ENCODE measurements at places on chromosomes 3 and 15.

- DNase-seq = no peak
Observed at GRCh38 chr3:25404569-25404968, 23.5 kb upstream of the RARB start.

DNA sequence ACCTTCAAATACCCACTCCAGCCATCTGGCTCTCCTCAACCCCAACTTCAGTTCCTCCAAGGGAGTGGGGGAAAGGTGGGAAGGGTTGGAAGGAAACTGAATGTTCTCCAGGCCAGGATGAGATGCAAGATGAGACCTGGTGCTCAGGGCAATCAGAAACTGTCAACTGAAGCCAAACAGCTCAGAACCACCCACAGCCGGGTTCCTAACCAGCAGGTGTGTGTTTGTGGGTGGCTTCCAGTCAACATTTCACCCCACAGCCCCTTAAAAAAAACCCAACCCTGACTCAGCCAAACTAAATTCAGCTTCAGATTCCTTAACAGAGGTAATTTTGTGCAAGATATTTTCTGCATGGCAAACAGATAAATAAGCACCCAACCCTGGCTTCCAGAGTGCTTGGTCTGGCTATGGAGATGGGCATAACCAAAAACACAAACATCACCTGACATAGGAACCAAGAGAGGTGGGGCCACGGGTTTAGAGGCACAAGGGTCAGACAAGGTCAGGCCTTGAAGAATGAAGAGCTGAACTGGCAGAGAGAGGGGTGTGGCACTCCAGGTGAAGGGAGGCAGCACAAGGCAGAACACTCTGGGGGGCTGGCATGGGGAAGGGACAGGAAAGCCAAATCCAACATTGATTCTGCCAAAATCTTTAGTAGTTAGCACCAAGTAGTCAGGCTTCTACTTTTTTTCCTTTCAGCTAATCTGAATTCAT, 34.7 kb downstream of the ZNF445 start:
- DNase-seq = no peak

GRCh38 chr3:94794563-94794962, 731.7 kb downstream of the NSUN3 start:
- DNase-seq = no peak

DNA sequence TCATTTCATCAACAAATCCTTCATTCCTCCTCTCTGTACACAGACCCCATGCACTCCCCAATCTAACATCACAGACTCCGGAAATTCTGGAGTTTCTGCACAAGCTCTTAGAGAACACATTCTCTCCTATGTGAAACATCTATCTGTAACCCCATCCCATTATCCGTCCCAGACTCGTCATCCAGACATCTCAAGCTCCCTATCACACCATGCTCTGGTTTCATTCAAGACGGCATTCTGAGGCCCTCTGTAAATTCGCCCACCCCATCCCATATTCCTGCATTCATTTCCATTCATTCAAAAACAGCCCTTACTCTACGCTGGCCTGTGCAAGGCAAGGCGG, 575 bp downstream of the LEO1 start:
- DNase-seq = no peak

GRCh38 chr3:36457667-36458066, 77.4 kb downstream of the STAC start:
- DNase-seq = no peak

DNA sequence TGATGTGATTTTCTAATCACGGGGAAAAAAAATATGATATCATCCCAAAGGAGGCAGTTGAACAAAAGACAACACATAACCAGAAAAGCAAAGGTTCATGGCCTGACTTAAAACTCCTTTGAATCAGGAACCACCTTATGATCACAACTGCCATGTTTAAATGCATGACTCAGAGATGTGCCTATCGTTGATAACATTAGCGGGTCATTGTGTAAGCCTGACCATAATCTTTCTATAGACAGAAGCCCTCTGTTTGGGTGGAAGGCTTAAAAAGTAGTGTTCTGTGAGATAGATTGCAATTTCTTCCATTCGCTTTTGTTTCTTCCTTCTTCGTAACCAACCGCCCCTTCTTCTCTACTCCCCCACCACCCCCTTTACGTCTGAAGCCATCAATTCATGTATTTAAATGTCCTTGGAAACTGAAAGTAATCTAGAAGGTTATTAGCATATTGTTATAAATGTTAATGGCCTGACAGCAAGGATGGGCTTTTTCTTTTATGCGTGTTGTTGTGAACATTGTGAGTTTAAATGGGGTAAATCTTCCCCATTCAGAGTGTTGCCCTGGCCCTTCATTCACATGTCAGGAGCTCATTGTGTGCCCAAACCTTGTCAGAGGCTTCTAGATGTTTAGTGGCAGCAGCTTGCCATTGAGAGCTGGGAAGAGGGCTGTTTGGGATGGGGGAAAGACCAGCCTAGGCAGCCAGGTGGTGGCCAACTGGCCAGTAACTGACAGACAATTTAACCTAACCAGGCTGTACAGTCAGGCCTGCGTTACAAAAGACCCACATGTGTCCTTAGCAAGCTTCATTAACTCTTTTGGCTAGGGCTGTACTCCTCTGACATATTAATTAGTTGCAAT, 64.5 kb downstream of the EPHA3 start:
- peak; percentile 24 for DNase-seq

DNA sequence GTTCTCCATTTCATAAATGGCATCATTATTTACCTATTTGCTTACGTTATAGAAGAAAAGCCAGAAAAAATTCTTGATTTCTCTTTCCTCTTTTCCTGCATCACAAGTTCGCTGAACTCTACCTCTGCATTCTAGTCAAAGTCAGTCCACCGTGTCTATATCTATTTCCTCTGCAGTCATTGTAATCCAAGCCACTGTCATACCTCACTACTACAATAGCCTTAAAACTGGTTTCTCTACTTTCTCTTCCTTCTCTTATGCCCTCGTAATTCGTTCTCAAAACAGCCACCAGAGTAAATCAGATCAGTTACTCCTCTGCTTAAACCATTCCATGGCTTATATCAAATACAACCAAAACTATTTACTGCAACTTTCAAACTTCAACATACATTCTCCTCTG, 13.4 kb upstream of the FAM81A start:
- no peak for DNase-seq

GRCh38 chr15:29126821-29127461, 142.7 kb downstream of the NSMCE3 start:
- DNase-seq = no peak

DNA sequence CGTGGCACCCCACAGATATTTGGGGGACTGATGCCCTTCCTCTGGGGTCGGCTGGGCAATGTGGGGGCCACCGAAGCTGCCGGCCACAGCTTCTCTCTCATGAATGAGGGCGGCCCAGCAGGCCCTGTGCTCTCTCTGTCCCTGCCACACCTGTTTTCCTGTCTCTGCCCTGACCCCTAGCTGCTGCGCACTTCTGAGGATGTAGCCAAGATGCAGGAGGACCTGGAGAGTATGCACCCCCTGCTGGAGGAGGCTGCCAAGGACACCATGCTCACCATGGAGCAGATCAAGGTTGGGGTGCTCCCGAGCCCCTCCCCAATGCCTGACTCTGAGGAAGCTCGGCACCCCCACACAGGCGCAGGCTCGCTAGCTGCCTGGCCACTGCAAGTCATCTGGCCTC, 59.7 kb downstream of the SEMA3G start:
- peak; percentile 19 for DNase-seq

DNA sequence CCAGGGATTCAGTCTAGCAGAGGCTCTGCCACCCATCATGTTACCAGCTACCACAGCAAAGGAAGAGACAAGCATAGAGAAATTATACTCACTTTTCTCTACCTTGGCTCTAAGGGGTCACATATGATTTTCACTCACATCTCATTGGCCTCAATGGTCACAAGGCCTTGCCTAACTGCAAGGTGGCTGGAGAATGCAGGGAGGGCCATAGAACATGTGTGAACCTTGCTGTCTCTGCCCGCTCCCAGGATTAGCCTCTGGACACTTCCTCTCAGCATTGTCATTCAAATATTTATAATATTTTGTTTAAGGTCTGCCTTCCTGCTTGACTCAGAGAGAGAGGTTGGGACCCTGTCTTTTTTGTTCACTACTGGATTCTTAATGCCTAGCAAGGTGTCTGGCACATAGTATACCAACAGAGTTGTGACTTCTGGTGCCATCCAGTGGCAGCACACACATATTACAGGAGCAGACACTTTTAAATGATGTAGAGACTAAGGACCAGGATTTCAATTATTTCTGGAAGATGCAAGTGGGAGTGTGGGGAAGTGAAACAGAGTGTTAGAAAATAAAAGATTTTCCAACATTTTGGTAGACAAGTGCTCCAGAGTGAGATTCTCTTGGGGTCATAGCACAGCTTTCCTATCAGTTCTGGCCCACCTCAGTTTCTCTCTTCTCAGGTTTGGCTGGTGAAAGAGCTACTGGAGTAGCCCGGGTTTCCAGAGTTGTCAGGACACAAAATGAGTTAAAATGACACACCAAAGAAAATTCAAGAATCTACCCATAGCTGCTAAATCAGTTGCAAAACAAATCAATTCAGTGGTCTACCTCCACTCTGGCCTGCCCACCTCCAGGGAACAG, 119.0 kb upstream of the RASGRP1 start:
- peak; percentile 58 for DNase-seq

DNA sequence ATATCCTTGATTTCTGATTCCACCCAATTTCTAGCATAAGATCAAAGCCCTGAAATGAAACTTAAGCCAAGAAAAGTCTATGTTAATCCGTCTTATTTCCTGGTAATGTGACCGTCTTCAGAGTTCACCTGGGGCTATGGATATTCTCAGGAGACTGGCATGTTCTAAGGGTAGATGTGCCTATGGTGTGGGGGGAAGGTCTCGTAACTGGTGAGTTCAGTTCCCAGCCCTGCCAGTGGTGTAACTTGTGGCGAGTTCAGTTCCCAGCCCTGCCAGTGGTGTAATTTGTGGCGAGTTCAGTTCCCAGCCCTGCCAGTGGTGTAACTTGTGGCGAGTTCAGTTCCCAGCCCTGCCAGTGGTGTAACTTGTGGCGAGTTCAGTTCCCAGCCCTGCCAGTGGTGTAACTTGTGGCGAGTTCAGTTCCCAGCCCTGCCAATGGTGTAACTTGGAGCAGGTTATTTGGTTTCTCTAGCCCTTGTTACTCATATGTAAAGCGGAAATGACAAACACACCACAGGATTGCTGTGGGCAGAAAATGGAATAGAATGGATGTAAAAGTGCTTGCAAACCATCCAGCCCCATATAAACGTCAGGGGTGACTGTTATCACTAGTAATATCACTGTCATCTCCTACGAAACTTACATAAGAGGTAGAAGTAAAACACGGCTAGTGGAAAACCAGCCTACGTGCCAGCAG, 30.4 kb downstream of the SLC51A start:
- peak; percentile 94 for DNase-seq

- peak; percentile 2 for DNase-seq
Observed at GRCh38 chr3:161991901-161992540, 495.4 kb downstream of the OTOL1 start.

- no peak for DNase-seq
Observed at GRCh38 chr3:56939834-56940233, 120.6 kb upstream of the SPATA12 start.

GRCh38 chr3:161576311-161576710, 79.7 kb downstream of the OTOL1 start:
- DNase-seq = no peak

DNA sequence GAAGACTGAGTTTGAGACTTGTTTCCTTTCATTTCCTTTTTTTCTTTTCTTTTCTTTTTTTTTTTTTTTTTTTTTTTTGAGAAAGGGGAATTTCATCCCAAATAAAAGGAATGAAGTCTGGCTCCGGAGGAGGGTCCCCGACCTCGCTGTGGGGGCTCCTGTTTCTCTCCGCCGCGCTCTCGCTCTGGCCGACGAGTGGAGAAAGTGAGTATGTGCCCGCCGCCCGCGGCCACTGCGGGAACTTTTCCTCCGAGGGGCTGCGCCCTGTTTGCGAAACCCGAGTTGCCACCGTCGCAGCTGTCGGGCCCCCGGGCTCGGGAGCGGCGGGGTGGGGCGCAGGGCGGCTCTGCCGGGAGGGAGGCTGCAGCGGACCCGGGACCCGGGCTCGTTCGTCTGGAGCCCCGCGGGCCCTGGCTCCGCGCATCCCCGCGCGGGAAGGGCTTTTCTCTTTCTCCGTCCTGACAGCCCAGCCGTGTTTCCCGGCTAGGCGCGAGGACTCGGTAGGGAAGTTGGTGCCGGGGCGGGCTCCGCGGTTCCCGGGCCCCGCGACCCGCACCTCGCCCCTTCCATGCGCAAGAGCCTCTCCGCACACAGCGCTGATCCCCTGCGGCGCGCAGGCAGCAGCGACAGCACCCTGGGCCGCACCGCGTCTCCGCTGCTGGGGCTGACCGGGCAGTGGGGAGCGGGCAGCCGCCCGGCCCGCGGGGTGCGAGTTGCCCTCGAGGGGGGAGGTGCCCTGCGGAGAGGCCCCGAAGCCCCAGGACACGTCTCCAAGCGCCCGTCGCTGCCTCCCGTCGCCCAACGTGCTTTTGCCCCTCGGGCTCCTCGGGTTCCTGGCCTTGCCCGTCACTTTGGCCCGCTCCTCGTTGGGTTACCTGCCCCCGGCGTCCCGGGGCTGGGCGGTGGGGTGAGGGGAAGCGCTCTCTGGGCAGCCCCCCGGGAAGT, 1.4 kb downstream of the IGF1R start:
- peak; percentile 44 for DNase-seq

DNA sequence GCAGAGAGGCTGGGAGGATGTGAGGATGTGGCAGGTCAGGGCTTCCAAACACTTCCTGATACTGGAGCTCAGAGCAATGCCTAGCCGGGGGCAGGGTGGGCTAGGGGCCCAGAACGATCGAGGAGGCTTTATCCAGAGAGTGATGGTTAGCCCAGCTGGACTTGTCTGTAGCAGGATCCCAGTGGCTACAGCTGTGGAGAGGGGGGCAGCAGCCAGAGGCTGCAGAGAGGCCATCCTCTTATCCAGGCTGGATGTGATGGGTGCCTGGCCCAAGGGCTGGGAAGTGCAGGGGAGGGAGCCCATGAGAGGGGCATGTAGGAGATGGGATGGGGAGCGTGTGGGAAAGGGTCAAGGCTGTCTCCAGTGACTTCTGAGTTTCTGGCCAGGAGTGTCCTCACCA, 4.6 kb downstream of the PARP3 start:
- no peak for DNase-seq

GRCh38 chr3:71688121-71688520, 37.1 kb downstream of the EIF4E3 start:
- DNase-seq = peak; percentile 54

- no peak for DNase-seq
Observed at GRCh38 chr3:61910732-61911131, 349.4 kb downstream of the PTPRG start.

DNA sequence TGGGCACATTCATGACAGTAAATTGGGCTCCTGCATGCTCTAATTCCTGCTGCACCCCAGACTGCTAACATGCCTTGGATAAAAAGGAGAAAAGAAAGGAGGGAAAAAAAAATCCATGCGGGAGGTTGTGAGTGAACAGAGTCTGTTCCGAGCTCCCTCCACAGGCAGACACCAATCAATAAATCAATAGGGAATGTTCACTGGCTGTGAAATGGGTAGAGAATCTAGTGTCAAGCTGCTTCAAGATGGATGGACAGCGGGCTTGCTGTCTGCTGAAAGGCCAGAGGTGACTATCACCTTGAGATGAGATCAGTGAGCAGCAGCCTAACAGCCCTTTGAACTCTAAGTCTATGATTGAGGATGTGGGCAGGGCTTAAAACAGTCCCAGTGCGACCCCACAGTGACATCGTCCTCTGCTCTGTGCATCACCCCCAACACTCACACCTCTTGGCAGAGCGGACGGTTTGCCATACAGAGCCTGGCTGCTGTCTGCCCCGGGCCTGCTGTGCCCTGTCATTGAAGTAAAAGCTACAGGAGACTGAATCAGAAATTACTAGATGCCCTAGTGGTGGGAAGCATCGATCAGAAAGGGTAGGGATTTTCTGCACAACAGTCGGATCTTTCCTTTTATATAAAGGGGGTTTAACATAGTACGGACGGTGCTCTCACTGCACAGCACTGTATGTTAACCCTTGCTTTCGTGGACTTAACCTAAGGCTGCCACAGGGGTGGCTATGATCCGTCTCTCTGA, 247.9 kb upstream of the ONECUT1 start:
- no peak for DNase-seq
